Cortex of kidney (tissue), 1 donor: ENCODE measurements at places on chromosomes 1 and 21.

DNA sequence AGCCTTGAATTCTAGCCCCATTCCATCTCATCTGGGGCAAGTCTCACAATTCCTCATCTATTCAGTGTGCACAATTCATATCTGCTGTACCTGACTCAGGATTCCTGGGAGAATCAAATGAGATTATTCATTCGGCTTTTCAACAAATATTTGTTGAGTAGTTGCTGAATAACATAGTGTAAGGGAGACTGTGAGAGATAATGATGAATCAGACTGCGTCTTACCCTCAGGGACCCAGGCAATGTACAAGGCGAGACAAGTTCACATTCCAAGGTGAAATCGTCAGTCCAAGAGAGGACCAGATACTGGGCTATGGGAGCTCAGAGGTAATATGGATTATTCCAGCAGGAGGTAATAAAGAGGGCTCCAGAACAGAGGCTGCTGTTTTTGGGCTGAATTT lies 67.8 kb upstream of the SMYD2 start:
- no peak for DNase-seq

- no peak for DNase-seq
Measured at GRCh38 chr1:207666342-207666741, 21.4 kb downstream of the CR1L start.

DNA sequence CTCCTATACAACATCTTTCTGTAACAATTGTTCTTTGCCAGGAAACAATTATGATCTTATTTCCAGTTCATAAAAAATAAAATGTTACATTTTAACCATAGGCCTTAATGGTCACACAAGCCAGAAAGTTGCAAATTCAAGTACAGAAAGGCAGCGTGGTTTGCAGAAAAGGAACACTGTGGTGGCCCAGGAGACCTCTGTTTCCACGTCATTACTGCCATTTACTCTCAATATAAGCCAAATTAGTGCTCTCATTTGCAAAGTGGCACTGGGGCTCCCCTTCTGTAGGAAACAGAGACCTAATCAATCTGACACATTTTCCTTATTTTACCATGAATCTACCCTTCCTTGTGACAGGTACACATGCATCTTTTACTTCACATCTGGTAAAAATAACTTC lies 79.3 kb upstream of the TLR5 start:
- DNase-seq, result no peak

GRCh38 chr21:33493756-33494155 lies 2.2 kb upstream of the DNAJC28 start:
- no peak for DNase-seq

DNA sequence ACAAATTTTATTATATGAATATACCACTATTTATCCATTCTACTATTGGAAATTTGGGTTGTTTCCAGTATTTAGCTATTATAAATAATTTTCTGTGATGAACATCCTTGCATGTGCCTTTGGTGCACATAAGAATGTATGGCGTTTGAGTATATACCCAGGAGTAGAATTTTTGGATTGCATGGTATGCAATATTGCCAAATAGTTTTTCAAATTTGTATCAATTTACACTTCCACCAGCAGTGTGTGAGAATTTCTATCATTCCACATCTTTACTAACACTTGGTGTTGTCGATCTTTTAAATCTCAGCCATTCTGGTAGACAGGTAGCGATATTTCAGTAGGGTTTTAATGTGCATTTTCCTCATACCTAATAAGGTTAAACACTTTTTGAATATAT lies 9.2 kb upstream of the FNBP1L start:
- DNase-seq, result no peak

DNA sequence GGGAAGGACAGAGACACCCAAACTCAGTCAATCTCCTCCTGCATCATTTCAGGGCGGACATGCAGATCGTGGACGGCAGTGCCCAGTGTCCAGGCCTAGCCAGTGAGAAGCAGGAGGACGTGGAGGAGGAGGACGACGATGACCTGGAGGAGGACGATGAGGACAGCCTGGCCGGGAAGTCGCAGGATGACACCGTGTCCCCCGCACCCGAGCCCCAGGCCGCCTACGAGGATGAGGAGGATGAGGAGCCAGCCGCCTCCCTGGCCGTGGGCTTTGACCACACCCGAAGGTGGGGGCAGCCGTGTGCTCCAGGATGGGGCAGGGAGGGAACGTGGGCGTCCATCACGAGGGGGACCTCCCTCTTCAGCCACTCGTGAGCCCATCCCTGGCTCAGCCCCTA lies 23.6 kb upstream of the ARHGEF16 start:
- no peak for DNase-seq

DNA sequence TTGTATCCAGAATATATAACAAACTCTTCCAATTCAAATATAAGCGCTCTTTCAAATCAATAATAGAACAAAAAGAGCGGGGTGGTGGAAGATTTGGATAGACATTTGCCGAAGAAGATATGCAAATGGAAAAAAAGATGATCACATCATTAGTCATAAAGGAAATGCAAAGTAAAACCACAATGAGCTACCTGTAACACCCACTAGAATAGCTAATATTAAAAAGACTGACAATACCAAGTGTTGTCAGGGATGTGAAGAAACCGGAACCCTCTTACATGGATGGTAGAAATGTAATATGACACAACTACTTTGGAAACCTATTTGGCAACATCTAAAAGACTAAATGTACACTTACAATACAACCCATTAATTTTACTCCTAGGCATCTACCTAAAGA lies 5.7 kb upstream of the TRAF5 start:
- DNase-seq, result no peak

GRCh38 chr1:107782217-107782845 lies 182.6 kb downstream of the VAV3 start:
- DNase-seq, result no peak

GRCh38 chr1:188888386-188888785 lies 1589.3 kb downstream of the BRINP3 start:
- DNase-seq, result no peak

DNA sequence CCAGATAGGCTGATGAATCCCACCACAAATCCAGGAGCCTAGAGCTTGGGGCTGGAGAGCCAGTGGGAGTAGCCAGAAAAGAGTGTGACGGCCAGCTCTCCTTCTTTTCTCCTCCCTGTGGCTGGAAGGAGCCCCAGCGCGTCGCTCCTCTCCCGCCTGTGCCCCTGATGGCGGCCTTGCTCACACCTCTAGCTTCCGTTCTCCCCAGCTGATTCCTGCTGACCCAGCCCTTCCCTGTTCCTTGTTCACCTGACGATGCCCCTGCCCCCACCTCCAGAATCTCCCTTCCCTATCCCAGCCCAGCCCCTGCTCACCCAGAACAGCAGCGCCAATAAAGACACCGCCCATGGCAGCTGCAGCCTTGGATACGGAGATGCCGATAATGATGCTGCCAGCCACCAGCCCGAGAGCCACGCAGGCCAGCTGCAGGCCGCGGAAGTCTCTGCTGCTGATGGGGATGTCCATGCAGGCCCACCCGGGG lies 656 bp downstream of the KNCN start:
- DNase-seq, result no peak

- no peak for DNase-seq
Measured at GRCh38 chr1:220219865-220220698, 52.2 kb downstream of the RAB3GAP2 start.

- no peak for DNase-seq
Measured at GRCh38 chr1:24476571-24476970, 26.1 kb upstream of the RCAN3 start.

DNA sequence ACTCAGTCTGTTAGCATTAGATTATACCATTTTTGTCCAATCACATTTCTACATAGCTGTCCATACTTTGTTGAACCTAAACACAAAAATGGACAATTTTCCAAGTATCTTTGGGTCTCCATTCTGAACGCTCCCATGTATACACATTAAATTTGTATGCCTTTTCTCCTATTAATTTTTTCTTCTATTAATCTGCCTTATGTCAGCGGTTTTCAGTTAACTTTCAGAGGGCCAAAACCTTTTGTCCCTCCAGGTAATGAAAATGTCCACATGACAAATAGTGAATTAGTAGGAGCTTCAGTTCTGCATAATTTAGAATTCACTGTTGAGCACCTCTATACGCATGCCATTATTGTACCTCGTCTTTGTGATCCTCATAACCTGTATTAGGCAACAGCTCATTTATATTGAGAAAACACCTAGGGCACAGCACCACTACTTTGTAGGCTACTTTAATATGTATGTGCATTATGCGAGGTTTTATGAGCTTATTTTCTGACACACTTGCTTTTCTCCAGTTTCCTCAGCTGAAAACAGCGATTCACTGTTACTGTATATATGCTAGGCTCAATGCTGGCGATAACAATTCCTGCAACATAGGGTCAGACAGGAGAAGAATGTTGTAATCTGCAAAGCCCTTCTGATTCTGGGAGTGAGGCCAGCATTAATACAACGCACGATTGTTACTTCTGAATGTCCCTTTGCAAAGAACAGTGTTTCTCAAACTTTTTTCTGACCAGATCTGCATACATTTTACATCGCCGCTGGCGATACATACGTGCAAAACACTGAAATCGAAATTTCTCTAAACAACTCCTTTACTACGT lies 1.1 kb upstream of the ABCD3 start:
- DNase-seq, result no peak

DNA sequence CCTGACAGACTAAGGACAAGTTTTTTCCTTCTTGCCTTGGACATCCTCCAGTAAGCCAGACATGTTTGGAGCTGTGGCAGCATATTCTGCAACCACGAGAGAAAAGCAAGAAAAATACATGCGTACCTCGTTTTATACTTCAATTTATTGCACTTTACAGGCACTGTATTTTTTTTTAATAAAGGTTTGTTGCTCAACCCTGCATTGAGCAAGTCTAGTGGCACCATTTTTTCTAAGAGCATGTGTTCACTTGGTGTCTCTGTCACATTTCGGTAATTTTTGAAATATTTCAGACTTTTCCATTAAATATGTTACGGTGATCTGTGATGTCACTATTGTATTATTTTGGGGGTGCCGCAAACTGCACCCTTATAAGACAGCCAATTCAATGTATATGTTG lies 2.1 kb upstream of the SSX2IP start:
- DNase-seq, result no peak

DNA sequence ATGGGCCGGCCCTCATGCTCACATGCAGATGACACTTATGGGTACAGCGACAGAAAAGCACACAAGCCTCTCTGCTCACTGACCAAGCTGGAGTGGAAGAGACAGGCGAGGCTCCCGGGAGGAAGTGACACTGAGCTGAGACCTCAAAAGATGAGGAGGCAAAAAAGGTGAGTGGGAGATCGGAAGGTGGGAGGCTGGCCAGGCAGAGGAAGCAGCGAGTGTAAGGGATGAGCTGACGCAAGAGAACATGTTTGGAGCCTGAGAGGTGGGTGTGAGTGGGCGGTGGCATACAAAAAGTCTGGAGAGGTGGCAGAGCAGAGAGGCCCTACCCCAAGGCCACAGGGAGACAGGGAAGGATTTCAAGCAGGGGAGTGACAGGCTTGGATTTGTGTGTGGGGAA lies 18.2 kb upstream of the CDCP2 start:
- DNase-seq, result no peak

- no peak for DNase-seq
Measured at GRCh38 chr1:224450561-224451350, 16.2 kb upstream of the WDR26 start.

- no peak for DNase-seq
Measured at GRCh38 chr1:246576709-246577032, 10.4 kb downstream of the CNST start.

DNA sequence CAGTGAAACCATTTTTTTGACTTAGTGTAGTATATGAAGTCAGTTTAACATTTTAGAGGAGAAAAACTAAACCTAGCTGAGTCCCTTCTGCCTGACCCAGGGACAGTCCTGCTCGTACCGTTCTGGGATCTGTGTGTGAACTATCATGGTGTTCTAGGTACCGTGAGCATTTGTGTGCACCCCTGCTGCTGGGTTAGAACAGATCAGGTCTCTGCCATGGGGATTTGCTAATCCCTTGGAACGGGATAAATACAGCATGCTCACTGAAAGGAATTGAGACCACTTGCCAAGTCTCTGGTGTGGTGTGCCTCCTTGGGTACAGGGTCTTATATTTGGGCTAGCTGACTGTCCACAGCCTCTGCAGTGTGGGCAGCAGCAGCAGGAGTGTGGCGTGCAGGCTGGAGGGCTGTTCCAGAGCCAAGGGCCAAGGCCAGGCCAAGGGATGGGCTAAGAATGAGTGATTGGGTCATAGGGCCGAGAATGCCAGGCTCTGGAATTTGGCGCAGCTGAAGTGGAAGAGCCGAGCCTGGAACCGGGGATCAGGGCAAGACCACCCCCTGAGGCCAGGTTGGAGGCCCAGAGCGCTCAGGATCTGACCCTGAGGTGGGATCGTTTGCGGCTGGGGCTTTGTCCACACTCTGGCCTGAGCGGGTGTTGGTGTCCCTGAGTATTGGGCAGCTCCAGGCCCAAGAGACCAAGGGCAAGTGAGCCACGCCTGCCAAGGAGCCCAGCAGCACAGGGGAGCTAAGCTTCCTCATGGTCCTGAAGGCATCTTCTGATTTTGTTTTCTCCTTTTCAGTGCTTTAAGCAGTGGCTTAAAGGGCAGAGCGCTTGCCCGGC lies 66.3 kb downstream of the VPS26C start:
- DNase-seq, result no peak

GRCh38 chr1:111481387-111482221 lies 7.8 kb downstream of the C1orf162 start:
- no peak for DNase-seq

DNA sequence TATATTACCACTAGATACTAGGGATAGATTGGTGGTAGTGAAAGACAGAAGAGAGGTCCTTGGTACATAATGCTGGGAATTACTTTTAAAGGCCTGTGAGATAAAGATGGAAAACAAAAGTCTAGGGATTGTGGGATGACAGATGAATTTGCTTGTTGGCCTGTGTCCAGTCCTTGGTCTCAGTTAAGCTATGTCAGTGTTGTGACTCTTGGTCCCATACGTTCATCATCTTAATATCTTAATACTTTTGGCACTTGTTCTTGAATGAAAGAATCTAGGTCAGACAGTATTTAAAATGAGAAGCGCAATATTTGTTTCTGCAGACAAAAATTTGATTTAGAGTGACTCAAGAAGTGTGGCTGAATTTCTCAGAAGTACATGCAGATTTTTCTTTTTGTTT lies 7.6 kb downstream of the RPL5 start:
- DNase-seq, result no peak
